Activated B cell treated with CpG ODN at 0.5 μM for 24 hours (primary cell): ENCODE measurements at places on chromosomes 5 and 9. TPM values are rescaled to one million over a fixed set of nuclear protein-coding genes. Genes with fewer than 3 reads are reported as not detected.

- DNase-seq = no peak
These were observed 409.8 kb downstream of the BNC2 start for GRCh38 chr9:16460696-16461095.

- no peak for DNase-seq
These were observed 2.0 kb downstream of the CTNNA1 start for GRCh38 chr5:138755084-138755748.

GRCh38 chr5:158514319-158514985, 585.3 kb downstream of the EBF1 start:
- DNase-seq = no peak

DNA sequence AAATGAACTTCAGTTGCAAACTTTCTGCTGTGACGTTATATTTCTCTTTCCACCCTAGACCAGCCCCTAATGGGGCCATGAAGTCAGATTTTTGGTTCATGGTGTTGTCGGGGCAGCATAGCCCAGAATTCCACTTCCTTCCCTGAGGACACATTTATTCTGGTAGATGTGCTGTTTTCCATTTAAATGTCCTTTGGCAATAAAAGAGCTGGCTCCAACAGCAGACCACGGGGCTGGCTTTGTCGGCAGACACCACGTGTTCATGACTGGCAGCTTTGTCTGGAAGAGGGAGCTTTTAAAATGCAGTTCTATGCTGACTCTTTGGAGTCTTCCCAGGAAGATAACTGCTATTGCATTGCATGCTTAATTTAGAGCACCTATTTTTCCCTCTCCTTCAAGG, 17.6 kb upstream of the LCP2 start:
- no peak for DNase-seq

DNA sequence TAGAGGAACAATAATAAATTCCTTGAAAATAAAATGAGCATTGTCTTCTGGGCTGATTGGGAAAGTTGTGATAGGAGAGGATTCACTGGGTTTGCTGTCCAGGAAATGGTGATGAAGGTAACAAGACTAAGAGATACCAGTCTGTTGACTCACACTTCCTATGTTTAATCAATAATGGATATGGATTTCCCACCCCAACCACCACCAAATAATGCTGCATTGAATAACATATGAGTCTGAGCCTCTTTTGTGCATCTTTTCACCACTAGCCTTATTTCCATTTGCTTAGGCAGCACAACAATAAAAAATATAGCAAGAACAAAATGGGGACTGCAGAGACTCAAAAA, 120.2 kb upstream of the NFIB start:
- DNase-seq = no peak

GRCh38 chr5:95572016-95572415, 17.1 kb downstream of the ARSK start:
- no peak for DNase-seq

GRCh38 chr5:80540691-80541090, 29.4 kb downstream of the ANKRD34B start:
- no peak for DNase-seq

- no peak for DNase-seq
These were observed 3.9 kb upstream of the LPCAT1 start for GRCh38 chr5:1527533-1528205.

GRCh38 chr5:98774192-98775033, 950 bp downstream of the RGMB start:
- no peak for DNase-seq

PAPPA gene
- not detected in 2 replicates for total RNA-seq

DNA sequence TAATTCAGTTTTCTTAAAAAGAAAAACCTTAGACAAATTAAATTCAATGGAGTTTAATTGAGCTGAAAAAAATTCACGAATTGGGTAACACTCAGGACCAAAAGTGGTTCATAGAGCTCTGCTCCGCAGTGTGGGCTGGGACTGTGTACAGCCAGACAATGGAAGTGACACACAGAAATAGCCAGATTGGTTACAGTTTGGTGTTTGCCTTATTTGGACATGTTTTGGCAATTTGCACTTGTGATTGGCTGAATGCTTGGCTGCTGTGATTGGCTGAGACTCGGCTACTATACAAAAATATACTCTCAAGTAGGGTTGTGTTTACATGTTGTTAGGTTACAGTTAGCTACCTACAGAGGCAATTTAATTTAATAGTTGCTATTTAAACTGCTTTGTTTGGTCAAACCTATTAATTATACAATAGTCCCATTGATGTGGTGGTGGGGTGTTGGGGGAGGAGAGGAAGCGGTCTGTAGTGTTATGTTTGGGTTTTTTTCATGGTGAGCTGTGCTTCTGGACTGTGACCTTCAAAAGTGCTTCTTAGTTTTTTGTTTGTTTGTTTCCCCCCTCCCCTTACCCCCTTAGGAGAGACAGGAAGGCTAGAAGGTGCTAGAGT, 95.2 kb downstream of the CNTLN start:
- DNase-seq = no peak

- no peak for DNase-seq
These were observed 525.0 kb downstream of the NR2F1-AS1 start for GRCh38 chr5:93055971-93056370.

- no peak for DNase-seq
These were observed 90.9 kb downstream of the PIK3R1 start for GRCh38 chr5:68306361-68307014.

DNA sequence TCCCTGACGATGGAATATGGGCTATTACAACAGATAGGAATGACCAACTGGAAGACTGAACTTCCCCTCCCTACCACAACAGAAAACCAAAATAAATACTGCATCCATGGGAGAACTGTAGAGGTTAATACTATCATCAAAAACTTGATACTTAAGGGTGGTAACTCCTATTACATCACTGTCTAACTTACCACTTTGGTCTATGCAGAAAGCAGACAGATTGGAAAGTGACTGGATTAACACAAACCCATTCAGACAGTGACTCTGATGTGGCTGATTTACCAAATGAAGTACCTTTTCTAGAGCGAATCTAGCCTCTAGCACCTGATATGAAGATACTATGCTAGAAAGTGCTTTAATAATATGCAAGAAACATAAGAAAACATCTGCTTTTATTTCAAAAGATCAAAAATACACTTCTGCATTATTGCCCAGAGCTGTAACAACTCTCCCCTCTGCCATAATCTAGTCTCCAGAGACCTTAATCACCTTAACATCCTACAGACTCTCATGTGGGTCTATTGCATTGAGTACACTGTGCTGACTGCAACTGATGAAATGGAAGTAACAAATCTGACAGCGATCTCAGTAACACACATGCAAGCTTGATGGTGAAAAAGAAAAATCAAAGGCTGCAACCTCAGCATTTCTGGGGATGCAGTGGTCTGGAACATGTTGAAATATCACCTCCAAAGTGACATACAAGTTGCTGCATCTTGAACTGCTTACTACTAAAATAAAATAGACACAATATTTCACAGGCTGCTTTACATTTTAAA, 62.7 kb downstream of the EPB41L4A start:
- no peak for DNase-seq

DNA sequence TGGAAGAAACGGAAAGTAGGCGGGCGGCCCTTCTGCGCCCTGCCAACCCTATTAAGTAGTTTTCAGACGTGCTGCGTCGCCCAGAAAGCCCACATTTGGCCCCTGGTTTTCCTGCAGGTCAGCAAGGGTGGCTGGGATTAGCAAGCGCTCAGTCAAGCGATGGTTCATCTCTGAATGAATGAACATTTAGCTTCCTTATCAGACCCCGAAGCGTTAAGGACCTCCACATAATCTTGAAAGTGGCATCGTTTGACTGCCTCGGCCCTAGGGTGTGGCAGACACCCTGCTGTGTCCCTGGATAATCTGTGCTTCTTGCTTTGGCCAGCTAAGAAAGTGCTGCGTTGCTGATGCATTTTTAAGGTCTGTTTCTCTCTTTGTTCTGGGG, 684 bp downstream of the TOR1B start:
- DNase-seq = no peak

SHC3 gene
- total RNA-seq = not detected in 2 replicates

PCDHB8 gene
- not detected in 2 replicates for total RNA-seq

MEGF9 gene
- 8.5 and 9.0 TPM in 2 replicates for total RNA-seq

DNA sequence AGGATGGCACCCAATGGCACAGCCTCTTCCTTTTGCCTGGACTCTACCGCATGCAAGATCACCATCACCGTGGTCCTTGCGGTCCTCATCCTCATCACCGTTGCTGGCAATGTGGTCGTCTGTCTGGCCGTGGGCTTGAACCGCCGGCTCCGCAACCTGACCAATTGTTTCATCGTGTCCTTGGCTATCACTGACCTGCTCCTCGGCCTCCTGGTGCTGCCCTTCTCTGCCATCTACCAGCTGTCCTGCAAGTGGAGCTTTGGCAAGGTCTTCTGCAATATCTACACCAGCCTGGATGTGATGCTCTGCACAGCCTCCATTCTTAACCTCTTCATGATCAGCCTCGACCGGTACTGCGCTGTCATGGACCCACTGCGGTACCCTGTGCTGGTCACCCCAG, 25.4 kb downstream of the HRH2 start:
- no peak for DNase-seq

DMGDH gene
- total RNA-seq = not detected in 2 replicates

SLC6A3 gene
- 1.4 and 2.0 TPM in 2 replicates for total RNA-seq

- no peak for DNase-seq
These were observed 150.9 kb downstream of the BRINP1 start for GRCh38 chr9:119218293-119218692.

POLE3 gene
- 48.0 and 55.5 TPM in 2 replicates for total RNA-seq

GPR151 gene
- not detected in 2 replicates for total RNA-seq

DNAJC21 gene
- 44.0 and 48.0 TPM in 2 replicates for total RNA-seq

- DNase-seq = no peak
These were observed 14.9 kb downstream of the PFDN1 start for GRCh38 chr5:140287801-140288521.

VCAN gene
- total RNA-seq = 0.16 and 0.22 TPM in 2 replicates

C8G gene
- total RNA-seq = 0.69 and 3.4 TPM in 2 replicates
